ENCODE measurements at places on chromosomes 5 and 9.

DNA sequence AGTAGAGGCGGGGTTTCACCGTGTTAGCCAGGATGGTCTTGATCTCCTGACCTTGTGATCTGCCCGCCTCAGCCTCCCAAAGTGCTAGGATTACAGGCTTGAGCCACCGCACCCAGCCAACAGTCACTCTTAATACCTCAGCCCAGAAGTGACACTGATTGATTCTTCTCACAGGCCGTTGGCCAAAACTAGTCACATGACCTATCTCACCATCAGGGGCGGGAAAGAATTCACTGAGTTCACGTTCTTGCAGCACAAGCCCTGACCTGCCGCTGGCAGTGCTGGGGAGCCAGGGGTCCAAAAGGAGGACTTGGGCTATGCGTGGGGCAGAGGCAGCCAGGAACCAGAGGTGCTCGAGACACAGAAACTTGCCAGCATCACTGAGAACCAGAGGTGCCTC, 55.0 kb upstream of the CPLX2 start:
- no peak overlapping the region for H3K27ac ChIP-seq
- no peaks in the 10 kb centered on the region for H3K27me3 ChIP-seq
- DNase-seq = no peak
- no peaks in the 10 kb centered on the region for H3K4me1 ChIP-seq

- H3K36me3 ChIP-seq = no peaks in the 10 kb centered on the region
- no peak overlapping the region for H3K4me3 ChIP-seq
- H3K4me1 ChIP-seq = no peaks in the 10 kb centered on the region
- no peak for DNase-seq
These were observed 230.2 kb upstream of the PAPPA start for GRCh38 chr9:115923410-115923809.

- H3K27ac ChIP-seq = no peak overlapping the region
- no peaks in the 10 kb centered on the region for H3K4me1 ChIP-seq
- H3K27me3 ChIP-seq = no peaks in the 10 kb centered on the region
- H3K36me3 ChIP-seq = no peaks in the 10 kb centered on the region
These were observed 324.9 kb downstream of the SPOCK1 start for GRCh38 chr5:137174196-137174595.

GRCh38 chr5:38720554-38721361, 125.1 kb upstream of the OSMR start:
- H3K36me3 ChIP-seq = no peaks in the 10 kb centered on the region
- DNase-seq = no peak
- no peaks in the 10 kb centered on the region for H3K27me3 ChIP-seq
- H3K4me1 ChIP-seq = peaks cover 26% of the 10 kb centered on the region

DNA sequence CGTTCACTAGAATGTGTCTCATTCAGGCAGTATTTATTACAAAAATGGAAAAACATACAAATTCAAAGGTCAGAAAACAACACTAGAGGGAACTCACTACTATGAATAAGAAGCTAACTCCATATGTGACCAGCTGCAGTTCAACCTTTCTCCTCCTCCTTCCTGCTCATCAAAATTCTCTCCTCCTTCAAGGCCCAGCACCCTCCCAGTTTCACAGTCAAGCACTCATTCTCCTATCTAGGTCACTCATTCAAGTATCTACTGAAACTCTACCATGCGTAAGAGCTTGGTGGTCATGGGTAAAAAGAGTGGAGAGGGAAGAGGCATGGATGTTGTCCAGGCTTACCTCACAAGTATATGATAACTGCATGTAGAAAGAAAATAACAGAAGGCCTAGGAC, 27.7 kb downstream of the ECPAS start:
- H3K4me3 ChIP-seq = no peak overlapping the region
- no peaks in the 10 kb centered on the region for H3K27me3 ChIP-seq
- peaks cover 1% of the 10 kb centered on the region for H3K4me1 ChIP-seq
- DNase-seq = no peak
- no peak overlapping the region for H3K27ac ChIP-seq

All from neuronal stem cell (in vitro differentiated cells).